Sciatic nerve (tissue), 2 donors: ENCODE measurements at places on chromosomes 6 and 20. TPM values are rescaled to one million over a fixed set of nuclear protein-coding genes. Genes with fewer than 3 reads are reported as not detected.

The CENPB gene
- total RNA-seq, result 71.0 TPM

The LINC00237 gene
- total RNA-seq, result not detected

The CYP24A1 gene
- total RNA-seq, result not detected

The HS3ST5 gene
- total RNA-seq, result 1.9 TPM

The ESF1 gene
- 21.5 TPM for total RNA-seq

The MYH7B gene
- total RNA-seq, result 5.6 TPM

The SLC22A16 gene
- 0.22 TPM for total RNA-seq

The PRDM13 gene
- not detected for total RNA-seq

The ZNF311 gene
- total RNA-seq, result 2.1 TPM

The C6orf132 gene
- total RNA-seq, result 2.6 TPM

The OVOL2 gene
- not detected for total RNA-seq

The ARMH2 gene
- not detected for total RNA-seq

The UBE2C gene
- 0.80 TPM for total RNA-seq

DNA sequence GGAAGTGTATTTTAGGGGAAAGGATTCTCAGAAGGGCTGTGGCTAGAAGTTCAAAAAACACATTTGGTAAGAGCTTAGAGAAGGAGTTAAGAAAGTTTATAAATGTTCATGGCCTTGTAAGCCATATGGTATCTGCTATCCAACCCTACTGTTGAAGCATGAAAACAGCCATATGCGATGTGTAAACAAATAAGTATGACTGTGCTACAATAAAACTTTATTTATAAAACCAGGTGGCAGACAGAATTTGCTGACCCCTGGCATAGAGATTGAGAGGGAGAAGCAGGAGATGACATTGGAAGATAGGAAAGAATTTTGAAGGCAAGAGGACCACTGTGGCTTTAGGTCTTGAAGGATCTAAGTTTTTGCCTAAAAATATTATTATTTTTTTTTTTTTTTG lies 583.5 kb downstream of the DOK5 start:
- no peak for DNase-seq

- DNase-seq, result no peak
These were observed 300.5 kb downstream of the KCNQ5 start for GRCh38 chr6:72922401-72922800.

- no peak for DNase-seq
These were observed 539.2 kb downstream of the MEI4 start for GRCh38 chr6:78192057-78192456.

GRCh38 chr6:25167961-25168360 lies 111.2 kb upstream of the CARMIL1 start:
- no peak for DNase-seq

DNA sequence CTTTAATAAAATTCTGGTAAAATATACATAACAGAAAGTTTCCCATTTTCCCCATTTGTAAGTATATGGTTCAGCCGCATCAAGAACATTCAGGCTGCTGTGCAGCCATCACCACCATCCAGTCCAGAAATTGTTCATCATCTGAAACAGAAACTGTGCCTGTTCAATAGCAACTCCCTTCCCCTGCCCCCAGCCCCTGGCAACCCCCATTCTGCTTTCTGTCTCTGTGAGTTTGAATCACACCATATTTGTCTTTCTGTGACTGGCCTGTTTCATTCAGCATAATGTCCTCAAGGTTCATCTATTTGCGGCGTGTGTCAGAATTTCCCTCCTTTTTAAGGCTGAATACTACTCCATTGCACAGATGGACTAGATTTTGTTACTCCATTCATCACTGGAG lies 19.1 kb downstream of the VSTM2L start:
- DNase-seq, result no peak

- DNase-seq, result no peak
These were observed 1.2 kb upstream of the UFL1 start for GRCh38 chr6:96520171-96521115.

DNA sequence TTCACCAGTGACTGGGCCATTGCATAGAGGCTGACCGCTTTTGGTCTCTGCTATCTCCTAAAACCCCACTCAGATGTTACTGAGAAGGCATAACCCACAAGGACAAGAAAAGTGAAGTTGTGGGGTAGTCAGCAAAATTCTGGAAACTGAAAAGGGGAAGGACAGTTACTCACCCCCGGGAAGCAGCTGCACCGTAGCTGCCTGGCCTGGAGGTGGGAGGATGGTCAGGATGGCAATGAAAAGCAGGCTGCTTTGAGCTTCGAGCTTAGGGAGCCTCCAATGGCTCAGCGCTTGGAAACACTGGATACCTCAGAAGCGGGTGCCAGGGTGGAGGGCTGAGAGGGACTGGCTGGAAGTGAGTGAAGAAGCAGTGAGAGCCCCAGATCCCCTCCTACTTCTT lies 56.0 kb downstream of the KCNK5 start:
- DNase-seq, result no peak

- DNase-seq, result no peak
These were observed 15.3 kb downstream of the FOXO3 start for GRCh38 chr6:108575905-108576494.

DNA sequence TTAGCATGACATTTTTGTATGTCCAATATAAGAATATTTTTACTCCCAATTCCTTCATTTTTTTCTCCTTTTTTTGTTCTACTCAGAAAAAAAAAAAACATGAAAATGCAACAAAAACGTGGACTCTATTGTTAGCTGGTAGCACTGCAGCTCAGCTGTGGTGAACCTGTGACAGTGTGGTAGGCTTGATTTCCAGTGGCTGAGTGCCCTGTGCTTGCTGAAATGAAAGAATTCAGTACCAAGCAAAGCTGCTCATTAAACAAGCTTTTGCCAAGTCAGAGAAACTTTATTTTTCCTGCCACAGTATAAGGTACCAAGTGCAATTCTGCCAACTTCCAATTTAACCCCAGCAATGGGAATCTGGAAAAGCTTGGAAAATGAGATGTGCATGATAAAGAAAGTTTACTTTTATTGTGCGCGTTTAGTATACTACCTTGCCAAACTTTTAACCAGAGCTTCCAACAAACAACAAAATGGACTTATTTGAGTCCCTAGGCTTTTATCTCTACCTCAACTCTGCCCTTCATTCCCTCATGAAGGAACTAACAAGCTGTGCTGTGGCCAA lies 215.2 kb downstream of the SLC35F1 start:
- no peak for DNase-seq

GRCh38 chr6:27178407-27178730 lies 69.1 kb upstream of the PRSS16 start:
- no peak for DNase-seq

DNA sequence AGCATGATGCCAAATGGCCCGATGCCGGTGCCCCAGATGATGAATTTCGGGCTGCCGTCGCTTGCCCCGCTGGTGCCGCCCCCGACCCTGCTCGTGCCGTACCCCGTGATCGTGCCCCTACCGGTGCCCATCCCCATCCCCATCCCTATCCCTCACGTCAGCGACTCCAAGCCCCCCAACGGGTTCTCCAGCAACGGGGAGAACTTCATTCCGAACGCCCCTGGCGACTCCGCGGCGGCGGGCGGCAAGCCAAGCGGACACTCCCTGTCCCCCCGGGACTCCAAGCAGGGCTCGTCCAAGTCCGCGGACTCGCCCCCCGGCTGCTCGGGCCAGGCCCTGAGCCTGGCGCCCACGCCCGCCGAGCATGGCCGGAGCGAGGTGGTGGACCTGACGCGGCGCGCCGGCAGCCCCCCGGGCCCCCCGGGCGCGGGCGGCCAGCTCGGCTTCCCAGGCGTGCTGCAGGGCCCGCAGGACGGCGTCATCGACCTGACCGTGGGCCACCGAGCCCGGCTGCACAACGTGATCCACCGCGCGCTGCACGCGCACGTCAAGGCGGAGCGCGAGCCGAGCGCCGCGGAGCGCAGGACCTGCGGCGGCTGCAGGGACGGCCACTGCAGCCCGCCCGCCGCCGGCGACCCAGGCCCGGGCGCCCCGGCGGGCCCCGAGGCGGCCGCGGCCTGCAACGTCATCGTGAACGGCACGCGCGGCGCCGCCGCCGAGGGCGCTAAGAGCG lies 144.6 kb downstream of the SOBP start:
- no peak for DNase-seq

DNA sequence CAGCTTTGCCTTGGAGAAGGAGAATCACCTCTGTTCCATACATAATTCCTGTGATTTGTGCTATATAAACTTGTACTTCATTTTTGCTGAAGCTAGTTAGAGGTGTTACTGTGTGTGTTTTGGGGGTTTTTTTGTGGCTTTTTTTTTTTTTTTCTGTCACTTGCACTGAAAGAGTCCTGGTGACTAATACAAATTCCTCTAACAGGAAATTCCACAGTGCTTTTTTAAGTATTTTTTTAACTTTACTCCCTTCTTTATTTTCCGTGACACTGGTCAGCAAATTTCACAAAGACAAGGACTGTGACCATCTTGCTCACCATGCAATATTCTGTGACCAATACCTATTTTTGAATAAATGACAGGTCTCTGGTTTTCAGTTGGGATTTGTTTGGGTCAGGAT lies 110.5 kb downstream of the ISM1 start:
- DNase-seq, result no peak

- no peak for DNase-seq
These were observed 135.1 kb downstream of the ZFP64 start for GRCh38 chr20:52056203-52057062.

GRCh38 chr6:120938876-120939472 lies 395.3 kb downstream of the TBC1D32 start:
- no peak for DNase-seq

- DNase-seq, result no peak
These were observed 45.5 kb downstream of the ADNP start for GRCh38 chr20:50885781-50886180.

DNA sequence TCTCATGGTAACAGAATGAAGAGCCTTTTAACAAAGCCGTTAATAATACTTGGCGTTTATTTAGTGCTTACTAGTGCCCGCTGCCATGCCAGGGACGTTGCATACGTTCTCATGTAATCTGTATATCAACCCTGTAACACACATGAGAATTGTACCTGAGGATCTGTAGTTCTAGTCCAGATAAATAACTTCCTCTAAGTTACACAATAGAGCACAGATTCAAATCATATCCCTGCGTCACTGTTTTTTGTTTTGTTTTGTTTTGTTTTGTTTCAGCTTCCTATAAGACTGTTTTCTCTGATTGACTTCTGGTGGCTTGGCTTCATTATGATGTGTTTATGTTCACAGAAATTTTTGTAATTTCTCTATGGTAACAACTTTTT lies 553 bp downstream of the ZSCAN16 start:
- DNase-seq, result no peak

DNA sequence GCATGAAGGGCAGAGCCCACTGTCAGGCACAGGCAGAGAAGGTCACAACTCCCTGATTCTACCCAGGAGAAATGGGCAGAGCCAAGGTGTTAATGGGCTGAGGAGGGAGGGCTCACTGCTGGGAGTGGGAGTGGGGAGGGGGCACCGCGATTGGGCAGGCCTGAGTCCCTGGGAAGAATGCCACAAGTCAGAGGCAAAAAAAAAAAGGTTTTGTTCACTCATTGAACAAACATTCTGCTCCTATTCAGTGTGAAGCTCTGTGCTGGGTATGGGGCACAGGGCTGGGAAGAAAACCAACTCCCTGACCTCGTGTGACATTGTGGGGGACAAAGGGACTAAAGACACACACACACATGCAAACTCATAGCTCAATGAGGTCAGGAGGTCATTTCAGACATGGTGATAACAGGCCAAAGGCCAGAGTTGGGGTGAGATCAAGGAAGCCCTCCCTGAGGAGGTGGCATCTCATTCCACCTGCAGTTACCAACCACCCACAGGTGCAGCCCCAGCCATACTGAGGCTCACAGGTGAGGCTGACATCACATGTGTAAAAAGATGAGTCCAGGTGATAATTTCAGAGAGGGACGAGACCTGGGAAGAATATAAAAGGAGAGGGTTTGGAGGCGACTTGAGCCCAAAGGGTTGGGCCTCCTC lies 3.2 kb upstream of the PMEPA1 start:
- DNase-seq, result no peak

DNA sequence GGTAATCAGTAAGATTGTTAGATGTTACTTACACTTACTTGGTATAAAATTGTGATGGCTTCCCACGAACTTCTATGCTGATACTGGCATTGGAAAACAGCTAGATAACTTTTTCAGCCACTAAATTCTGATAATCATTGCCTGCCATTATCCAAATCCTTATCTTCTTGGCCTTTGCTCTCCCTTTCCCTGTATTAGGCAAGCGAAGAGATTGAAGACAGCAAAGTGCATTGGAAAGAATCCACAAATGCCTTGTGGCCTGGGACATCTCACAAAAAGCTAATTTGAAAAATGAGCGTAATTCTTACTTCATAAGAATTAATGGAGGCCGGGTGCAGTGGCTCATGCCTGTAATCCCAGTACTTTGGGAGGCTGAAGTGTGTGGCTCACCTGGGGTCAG lies 79.5 kb upstream of the MARCKS start:
- no peak for DNase-seq

GRCh38 chr6:40877362-40877761 lies 161.7 kb downstream of the UNC5CL start:
- DNase-seq, result no peak

DNA sequence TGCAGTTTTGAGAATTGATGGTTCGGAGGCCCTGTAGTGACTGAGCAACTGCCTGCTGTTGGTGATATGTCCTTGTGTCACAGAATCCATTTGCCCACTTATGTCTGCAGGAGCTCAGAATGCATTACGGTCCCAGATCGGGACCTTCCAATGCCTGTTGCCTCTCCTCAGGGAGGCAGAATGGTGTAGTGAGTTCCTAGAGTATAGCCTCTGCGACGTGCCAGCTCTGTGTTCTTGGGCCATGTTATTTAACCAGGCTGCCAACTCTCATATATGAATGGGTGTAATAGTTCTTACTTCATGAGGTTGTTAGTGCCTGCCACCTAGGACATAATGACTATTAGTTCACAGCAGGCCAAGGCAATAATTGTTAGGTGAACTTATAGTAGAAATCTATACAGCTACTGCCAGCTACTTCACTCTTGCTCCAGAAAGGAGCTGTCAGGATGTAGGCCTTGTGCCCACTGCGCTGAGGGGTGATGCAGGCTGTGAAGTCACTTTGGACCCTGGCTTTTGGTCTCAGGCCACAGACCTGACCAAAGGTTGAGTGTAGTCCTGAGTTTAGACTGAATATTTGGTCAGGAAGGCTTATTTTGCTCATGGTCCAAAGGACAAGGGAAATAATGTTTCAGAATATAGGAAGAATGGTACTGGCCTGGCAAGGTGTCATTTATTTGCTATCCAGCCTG lies 82.1 kb downstream of the ASXL1 start:
- no peak for DNase-seq

GRCh38 chr6:44192428-44193041 lies 24.2 kb upstream of the MYMX start:
- DNase-seq, result no peak
